Thyroid gland (tissue), 4 donors: ENCODE measurements at places on chromosomes 5 and 9. TPM values are rescaled to one million over a fixed set of nuclear protein-coding genes. Genes with fewer than 3 reads are reported as not detected.

GKAP1 gene
- 22.0 TPM for total RNA-seq

RNF208 gene
- total RNA-seq = 2.3 TPM

DNA sequence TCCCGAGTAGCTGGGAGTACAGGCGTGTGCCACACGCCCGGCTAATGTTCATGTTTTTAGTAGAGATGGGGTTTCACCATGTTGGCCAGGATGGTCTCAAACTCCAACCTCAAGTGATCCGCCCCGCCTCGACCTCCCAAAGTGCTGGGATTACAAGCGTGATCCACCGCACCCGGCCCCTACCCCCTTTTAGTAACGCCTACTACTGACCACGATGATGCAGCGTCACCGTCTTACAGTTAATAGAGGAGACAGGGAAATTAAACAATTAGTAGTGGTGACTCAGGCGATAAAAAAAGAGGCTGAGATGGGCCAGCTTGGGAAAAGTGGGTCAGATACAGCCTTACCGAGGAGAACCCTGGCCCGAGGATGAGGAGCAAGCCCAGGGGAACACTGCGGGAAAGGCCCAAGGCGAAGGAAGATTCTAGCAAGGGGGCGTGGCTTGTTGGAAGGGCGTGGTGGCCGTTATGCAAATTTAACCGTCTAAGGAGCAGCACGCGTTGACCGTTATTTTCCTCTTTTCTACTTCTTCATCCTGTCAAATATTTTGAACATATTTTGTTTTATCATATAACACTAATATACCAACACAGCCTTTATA lies 1.6 kb upstream of the SETX start:
- peak; percentile 9 for DNase-seq

GRCh38 chr5:115194676-115195075 lies 25.0 kb upstream of the TRIM36 start:
- no peak for DNase-seq

DNA sequence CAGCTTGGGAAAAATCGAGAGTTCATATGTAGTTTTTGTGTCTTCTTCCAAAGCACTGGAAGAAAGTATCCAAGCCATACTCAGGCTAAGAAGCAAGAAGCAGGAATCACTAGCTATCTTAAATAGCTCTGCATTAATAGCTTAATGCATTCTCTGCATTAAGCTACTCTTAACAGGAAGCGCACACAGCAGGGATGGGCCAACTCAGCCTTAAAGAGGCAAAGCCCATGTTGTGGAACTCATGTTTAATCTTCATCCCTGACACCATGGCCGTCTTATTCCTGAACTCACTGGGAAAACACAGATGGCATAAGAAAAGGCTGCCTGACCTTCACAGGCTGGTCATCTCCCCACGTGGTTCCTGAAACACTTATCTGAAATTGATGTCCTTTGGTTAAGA lies 18.7 kb upstream of the ICE1 start:
- DNase-seq = no peak

GRCh38 chr5:108028412-108028811 lies 353.5 kb downstream of the FBXL17 start:
- DNase-seq = no peak

GRCh38 chr5:103021314-103021713 lies 98.6 kb downstream of the GIN1 start:
- no peak for DNase-seq

- no peak for DNase-seq
Observed at GRCh38 chr9:21228122-21228521, at the start of gene IFNA17. IFNA17 (minus strand) TSS chr9:21228222; CDS start chr9:21228173, 49 bp downstream.
